Epithelial cell of umbilical artery (primary cell): ENCODE measurements at places on chromosomes 2 and 18. TPM values are rescaled to one million over a fixed set of nuclear protein-coding genes. Genes with fewer than 3 reads are reported as not detected.

Gene PRSS56
- not detected in 2 replicates for total RNA-seq

Gene DSEL
- total RNA-seq: 6.2 and 7.1 TPM in 2 replicates

Gene ERMN
- total RNA-seq: not detected in 2 replicates

Gene MYCN
- 0.65 and 0.76 TPM in 2 replicates for total RNA-seq

Gene ATP6V1B1
- total RNA-seq: 0.15 and 0.65 TPM in 2 replicates

Gene RNF144A
- 9.9 and 13.6 TPM in 2 replicates for total RNA-seq
